Cerebellar cortex (tissue), 1 donor: ENCODE measurements at places on chromosomes 1 and 21.
A peak's percentile ranks its signal among the peaks of the same experiment; 100 is the strongest.

DNA sequence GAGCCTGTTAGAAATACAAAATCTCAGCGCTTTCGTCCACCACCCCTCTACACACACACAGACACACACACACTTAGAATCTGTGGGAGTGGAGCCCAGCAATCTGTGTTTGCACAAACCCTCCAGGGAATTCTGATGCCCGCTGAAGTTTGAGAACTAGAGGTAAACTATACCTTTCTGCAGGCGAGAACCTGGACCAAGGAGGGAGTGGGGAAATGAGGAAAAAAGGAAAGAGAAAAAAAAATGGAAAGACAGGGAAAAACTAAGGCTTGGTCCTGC is 468 bp upstream of the NIBAN1 start:
- DNase-seq = no peak

DNA sequence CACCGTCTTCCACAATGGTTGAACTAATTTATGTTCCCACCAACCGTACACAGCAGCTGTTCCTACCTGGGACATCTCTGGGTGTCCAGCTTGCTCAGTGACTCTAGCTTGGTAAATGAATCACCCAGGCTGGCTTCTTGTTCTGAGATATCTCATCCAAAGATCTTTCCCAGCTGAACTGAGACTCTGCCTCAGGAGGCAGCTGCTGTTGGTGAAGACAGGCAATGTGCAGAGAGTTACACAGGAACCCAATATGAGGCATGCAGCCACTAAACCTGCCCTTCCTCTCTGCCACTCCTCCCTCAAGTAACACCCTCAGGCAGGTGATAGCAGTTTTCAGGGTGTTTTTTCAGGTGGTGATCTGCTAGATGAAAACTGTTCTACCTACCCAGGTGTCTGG is 14.0 kb upstream of the FOXO6 start:
- no peak for DNase-seq

- no peak for DNase-seq
Observed at GRCh38 chr1:230278376-230278775, 147.8 kb downstream of the PGBD5 start.

GRCh38 chr1:236451796-236452373 is 57.8 kb downstream of the EDARADD start:
- DNase-seq = peak; percentile 10
